Jurkat, Clone E6-1 (cell line): ENCODE measurements at places on chromosomes 6 and 20.

GRCh38 chr6:83868639-83869038, 9.2 kb downstream of the CYB5R4 start:
- no peak for DNase-seq

DNA sequence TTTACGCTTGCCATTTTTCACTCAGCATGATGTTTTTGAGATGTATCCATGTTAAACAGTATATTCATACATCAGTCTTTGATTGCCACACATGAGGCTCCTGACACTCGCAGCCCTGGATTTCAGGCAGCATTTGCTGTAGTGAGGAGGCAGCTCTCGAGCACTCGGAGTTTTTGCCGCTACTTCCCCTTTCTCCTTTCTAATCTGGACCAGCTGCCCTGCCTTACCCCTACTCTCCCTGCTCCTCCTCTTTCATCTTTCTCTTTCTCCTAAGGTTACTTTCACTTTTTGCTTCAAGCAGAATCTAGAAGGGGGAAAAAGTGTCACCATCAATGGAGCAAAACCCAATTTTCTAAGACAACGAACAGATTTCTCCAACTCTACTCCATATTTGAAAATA, 5.9 kb upstream of the CST3 start:
- no peak for DNase-seq

- no peak for DNase-seq
Measured at GRCh38 chr6:98924647-98925046, 23.1 kb downstream of the FBXL4 start.

DNA sequence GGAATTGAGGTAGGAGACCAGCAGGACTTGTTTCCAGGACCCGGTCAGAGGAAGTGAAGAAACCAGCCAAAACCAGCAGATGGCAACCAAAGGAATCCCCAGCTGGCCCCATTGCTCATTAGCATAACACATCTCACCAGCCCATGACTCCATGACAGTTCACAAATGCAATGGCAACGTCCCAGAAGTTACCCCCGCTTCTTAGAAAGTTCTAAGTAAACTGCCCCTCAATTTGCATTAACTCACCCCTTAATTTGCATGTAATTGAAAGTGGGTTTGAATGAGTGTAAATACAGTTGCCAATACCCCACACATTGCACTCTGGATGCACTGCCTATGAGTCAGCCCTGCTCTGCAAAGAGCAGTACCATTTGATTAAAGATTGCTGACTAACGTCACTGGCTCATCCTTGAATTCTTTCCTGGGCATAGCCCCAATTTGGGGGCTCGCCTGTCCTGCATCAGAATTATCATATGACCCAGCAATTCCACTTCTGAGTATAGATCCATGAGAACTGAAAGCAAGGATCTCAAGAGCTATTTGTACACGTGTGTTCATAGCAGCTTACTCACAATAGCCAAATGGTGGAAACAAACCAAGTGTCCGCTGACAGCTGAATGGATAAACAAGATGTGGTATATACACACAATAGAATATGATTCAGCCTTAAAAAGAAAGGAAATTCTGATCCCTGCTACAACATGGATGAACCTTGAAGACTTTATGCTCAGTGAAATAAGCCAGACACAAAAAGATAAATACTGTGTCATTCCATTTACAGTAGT, 36.4 kb downstream of the MYLK4 start:
- DNase-seq, result no peak

GRCh38 chr6:39056681-39057080, 8.1 kb downstream of the GLP1R start:
- no peak for DNase-seq

DNA sequence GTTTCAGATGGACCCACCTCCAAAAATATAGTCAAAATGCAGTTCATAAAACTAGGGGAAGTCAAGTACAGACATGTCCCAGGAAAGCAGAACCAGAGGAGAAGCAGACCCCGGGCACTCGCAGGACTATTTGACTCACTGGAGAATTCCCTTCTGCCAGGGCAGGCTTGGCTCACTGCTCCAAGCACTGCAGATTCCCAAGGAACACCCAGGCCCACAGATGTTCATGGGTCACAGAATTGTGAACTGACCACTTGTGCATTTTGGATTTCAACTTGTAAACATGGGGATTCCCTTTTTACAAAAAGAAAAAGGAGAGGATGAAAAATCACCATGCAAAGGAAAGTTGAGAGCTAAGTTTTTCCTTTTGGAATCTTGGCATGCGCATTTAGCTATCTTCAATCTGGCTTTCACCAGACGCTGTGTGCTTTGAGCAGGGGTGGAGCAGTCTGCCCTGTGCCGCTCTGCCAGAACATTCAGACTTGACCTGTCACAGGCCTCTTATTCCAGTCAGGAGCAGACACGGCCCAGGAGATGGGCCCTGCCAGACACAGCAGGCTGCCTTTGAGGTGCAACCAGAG, 237.5 kb upstream of the TAB2 start:
- DNase-seq, result no peak

GRCh38 chr6:43713643-43714310, 26.2 kb upstream of the MRPS18A start:
- no peak for DNase-seq

- no peak for DNase-seq
Measured at GRCh38 chr6:36229223-36229622, 32.7 kb downstream of the BRPF3 start.
